Activated CD8-positive, alpha-beta memory T cell treated with anti-CD3 and anti-CD28 coated beads for 48 hours (primary cell): ENCODE measurements at places on chromosomes 1 and 21.
A peak's percentile ranks its signal among the peaks of the same experiment; 100 is the strongest.

GRCh38 chr1:9257851-9258250 is 23.3 kb downstream of the H6PD start:
- DNase-seq, result no peak

DNA sequence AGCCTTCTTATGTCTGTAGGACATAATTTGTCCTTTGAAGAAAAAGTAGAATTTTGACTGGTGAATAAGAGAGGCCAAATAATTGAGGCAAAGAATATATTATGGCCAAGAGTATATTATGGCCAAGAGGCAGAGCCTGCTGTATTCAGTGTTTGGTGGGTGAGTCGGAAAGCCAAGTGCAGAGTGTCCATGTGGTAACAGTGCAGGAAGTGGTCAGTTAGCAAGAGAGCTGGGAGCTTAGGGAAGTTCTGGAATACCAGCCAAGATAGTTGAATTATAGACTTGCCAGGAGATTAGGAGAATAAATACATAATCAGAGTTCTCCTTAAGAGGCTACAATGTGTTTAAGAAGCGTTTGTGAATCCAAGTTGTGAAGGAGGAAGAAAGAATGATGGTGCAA is 131.5 kb upstream of the LMO4 start:
- no peak for DNase-seq

DNA sequence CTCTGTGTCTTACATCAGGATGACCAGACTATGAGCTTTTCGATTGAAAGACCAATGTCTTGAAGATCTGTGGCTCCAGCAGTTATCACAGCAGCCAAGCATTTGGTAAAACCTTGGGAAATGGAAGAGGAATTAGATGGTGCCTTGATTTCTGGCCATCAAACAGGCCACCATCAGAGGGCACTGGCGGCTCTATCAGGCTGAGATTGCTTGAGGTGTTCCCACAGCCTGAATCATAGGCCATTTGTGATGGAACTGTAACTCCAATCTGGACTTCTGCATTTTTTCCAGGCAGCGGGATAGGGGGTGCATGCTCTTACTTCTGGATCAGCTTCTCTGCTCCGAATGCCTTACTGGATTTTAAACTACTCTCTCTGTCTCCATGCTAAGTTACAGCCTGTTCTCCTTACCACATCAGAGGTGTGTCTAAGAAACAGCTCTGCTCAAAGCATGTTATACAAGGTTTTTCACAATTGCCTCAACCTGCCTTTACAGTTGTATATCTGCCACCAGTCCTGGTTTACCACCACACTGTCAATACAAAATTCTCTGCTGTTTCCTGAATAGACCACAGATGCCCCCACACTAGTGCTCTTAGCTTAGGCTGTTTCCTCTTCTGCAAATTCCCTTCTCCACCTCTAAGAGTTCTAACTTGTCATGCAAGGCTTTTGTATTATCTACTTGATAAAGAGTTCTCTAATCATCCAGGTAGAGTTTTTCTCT is 180.9 kb downstream of the PTGER3 start:
- DNase-seq, result no peak

DNA sequence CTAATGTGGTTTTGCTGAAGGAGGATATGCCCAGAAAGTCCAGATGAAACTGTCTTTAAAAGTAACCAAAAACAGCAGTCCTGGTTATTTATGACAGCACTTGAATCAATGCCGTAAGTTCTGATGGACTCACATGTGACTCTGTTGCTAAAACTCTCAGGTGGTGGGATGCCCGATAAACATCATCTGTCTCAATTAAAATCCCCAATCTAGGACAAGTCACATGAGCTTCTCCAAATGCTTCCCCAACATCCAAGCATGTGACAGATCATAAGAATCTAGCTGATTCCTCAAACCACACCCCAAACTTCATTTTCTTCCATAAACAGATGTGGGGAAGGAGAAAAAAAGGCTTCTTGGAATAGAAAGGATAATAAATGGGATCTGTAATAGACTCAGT is 786 bp upstream of the CTSK start:
- DNase-seq, result no peak

DNA sequence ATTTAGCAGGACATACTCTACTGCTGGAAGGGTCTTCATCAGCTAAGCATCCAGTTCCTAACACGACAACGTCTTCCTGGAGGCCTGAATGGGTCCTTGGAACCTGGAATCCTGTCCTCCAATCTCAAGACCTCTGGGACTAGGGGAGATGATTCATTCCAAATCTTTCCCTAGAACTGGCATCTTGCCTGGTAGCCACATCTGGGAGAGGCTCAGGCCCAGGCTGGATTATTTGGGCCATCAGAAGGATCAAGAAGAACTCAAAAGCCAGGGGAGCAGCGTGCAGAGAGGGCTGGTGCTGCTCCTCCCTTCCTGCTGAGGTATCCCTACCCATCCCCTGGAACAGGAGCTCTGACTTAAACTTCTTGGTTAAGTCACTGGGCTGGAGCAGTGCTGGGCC is 2.8 kb upstream of the PHLDA3 start:
- DNase-seq, result no peak

- no peak for DNase-seq
Measured at GRCh38 chr1:50268049-50268448, 155.2 kb downstream of the DMRTA2 start.

DNA sequence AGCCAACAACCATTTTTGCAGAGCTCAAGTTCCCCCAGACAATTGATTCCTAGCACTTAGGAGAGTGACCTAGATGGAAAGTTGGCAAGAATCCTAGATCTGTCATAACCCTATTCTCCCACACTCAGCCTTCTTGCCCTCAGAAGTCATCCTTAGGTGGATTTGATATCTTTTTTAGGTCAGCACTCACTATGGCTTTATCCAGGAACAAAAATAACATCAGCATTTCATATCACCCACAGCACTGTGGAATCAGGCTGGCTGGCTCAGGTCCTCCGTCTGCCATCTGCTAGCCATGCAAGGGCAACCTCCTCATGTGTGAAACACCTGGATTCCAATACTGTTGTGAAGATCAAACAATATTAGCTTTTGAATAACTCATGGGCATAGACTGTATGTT is 6.0 kb downstream of the DPT start:
- DNase-seq, result no peak

DNA sequence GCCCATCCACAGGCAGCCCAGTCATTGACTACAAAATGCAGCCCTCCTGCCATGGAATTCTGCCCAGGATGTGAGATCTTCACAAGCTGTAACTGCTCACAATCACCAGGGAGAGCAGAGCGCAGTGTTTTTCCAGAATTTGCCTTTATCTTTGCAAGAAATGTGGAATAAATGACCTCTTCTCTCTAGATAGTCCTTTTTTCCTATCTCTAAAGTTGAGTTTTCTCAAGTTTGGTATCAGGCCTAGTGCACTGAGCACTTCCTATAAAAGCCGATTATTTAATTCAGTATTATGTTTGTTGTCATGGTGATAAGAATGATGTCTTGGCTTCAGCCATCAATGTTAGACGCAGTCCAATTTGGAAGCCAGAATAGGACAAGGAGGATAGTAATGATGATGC is 246.9 kb upstream of the IRF2BP2 start:
- DNase-seq, result no peak

DNA sequence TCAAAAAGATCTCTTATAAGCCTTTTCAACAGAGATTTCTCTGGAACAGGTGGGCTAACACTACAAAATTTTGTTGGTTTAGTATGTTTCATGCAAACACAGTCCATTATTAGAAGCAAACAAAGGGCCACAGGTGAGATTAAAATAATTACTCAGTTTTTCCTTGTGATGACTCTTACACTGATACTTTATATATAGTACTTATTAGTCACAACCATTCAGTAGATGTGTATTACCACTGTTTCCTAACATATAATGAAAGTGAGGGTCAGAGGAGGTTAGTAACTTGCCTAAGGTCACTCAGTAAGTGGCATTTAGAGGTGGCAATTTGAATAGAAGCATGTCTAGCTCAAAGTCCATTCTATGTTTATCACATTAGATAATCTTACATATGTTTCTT is 44.2 kb downstream of the CYYR1 start:
- DNase-seq, result no peak

GRCh38 chr1:224205438-224205840 is 22.4 kb downstream of the DEGS1 start:
- DNase-seq, result no peak

DNA sequence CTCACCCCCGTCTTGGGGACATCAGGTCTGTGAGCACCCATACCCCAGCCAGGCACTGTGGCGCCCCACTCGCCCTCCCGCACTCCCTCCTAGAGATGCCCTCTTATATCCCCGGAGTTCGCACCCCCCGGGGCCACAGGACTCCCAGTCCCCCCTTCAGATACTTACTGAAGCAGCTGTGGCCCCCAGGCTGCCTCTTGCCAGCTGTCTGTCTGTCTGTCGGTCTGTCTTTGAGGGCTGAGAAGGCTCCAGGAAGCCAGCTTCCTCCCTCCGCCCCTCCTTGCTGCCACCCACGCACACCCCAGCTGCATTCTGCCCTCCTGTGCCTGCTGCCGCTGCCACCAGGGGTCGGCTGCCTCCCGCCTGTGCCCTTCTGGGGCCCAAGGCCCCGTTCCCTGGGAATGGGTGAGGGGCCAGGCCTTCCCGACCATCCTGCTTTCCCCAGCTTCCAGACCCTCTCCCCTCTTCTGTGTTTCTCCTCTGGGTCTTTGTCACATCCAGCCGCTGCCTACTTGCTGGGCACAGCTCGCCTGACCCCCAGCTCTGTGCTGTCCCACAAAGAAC is at the start of gene PTPN7:
PTPN7 (minus strand) TSS at position 226 of the 564 bp plus-strand sequence. CDS start 1,200 bp downstream, outside the sequence.
- peak; percentile 70 for DNase-seq

- DNase-seq, result no peak
Measured at GRCh38 chr1:21301794-21302440, 11.7 kb upstream of the ECE1 start.

GRCh38 chr1:206794294-206794908 is 22.1 kb upstream of the IL10 start:
- no peak for DNase-seq

DNA sequence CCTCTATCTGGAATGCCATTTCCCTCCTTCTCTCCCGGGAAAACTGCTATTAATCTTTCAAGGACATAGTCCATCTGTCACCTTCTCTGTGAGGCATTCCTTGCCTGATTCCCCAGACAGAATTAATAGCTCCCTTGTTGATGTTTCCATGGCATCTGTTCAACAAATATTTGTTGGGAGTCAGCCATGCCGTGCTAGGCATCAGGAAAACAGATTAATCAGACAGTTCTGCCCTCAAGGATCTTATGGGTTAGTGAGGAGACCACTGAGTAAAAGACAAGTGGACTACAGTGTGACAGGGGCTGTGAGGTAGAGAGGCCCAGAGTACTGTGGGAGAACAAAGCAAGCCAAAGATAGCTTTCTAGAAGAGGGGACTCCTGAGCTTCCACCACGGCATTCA is 11.4 kb upstream of the MAGOH start:
- no peak for DNase-seq

GRCh38 chr1:194795917-194796593 is 1609.6 kb upstream of the B3GALT2 start:
- no peak for DNase-seq

DNA sequence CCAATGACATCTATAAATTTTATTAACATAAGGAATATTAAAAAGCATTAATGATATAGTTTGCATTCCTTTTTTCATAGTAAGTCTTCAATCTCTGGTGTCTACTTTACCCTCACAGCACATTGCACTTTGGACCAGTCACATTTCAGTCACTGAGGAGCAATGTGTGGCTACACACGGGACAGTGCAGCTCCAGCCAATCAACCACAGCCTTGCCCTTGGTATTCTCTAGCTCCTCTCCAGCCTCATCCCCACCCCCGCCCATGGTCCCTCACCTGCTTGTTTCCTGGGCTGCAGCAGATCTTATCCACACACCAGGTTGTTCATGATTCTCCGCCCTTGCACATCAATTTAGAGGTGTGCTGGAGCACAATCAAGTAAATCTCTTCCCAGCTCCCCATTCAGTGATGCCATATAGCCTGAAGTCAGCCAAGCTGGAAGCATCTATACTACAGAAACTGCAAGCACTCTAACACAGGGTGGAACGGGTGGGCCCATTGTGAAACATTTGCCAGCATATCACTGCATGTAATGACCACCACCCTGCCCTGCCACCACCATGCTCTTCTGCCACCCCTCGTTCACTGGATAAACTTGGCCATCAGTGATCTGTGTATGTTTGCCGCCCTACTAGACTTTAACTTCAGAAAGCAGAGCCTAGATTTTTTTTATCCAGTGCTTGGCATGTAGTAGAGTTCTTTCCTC is 93.0 kb upstream of the SLC44A3 start:
- no peak for DNase-seq

DNA sequence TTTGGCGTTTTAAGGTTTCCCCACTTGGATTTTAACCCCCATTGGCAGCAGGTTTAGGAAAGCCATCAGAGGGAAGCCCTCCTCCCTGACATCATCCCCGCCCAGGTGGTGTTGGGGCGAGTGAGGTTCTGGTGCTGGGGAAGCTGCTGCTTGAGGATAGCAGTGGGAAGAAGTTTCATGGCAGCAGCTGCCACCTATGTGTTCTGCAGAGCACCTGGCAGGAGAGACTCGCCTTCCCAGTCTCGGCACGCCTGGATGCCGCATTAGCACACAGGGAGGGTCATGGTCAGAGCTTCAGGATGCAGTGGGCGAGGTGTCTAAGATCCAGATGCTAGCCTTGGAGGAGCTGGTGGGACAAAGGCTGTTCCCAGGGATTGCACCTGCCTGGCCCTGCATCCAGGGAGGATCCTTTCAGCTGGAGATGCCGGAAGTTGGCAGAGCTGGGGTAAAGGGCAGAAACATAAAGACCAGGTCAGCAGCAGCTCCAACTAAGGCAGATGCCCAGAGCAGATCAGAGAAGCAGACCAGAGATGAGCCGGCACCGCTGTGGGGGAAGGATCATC is 33.9 kb downstream of the ABCG1 start:
- DNase-seq, result no peak

DNA sequence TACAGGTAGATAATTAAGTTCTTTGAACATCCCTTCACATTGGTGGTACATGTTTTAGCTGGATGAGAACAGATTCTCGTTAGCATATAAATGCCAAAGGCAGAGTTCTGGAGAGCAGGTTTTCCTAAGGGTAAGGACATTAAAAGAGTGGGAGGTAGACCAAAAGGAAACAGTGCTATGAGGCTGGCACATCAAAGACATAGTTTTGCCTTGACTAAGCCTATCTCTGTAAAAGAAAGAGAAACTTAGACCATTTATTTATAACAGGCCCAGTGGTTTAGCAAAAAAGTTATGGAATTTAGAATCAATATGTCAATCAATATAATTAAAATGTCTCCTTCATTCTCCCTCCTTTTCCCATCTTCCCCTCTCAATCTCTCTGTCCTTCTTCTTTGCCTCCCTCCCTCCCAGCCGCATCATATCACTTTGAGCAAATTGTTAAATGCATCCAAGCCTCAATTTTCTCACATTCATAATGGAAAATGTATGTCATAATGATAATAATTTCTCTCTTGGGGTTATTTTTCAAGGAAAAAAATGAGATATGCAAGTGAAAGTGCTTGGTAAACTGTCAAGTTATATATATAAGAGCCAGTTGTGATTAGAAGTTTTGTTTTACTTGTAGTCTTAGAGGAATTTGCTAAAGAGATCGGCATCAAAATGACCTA is 209.9 kb upstream of the SGIP1 start:
- DNase-seq, result no peak
